ENCODE measurements at places on chromosomes 7 and 10. TPM values are rescaled to one million over a fixed set of nuclear protein-coding genes. Genes with fewer than 3 reads are reported as not detected.

LIPJ gene
- 0.06 TPM for total RNA-seq

ZCWPW1 gene
- 1.4 TPM for total RNA-seq

- no peak for DNase-seq
Observed at GRCh38 chr7:88670536-88670935, 89.0 kb upstream of the ZNF804B start.

DNA sequence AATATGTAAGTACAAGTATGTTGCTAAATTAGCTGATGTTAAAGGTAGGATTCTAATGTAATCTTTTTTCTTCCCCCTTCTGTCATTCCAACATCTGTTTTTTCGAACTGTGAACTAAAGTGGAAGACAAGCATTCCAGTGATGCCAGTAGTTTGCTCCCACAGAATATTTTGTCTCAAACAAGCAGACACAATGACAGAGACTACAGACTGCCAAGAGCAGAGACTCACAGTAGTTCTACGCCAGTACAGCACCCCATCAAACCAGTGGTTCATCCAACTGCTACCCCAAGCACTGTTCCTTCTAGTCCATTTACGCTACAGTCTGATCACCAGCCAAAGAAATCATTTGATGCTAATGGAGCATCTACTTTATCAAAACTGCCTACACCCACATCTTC is 62.7 kb downstream of the WAC start:
- no peak for DNase-seq

NPC1L1 gene
- total RNA-seq, result not detected

GRCh38 chr10:112801748-112802147 is 148.3 kb upstream of the TCF7L2 start:
- no peak for DNase-seq

GRCh38 chr7:112882511-112882910 is 92.3 kb upstream of the TMEM168 start:
- DNase-seq, result no peak

DNA sequence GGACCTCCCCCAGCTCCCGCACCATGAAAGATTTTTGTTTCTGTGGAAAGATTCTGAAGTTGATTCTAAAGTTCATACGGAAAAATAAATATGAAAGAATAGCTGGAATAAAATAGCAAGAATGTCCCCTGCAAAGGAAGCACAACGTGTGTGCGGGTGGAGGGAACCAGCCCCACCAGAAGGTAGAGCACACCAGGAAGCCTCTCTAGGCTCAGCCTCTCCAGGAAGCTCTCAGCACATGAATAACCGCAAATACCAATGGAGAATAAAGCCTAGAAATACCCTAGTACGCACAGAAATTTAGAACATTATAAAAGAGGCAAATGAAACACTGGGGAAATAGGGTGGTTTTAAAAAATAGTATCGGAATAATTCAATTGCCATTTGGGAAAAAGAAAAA is 24.6 kb upstream of the FAM170B start:
- no peak for DNase-seq
